Activated CD4-positive, alpha-beta memory T cell treated with anti-CD3 and anti-CD28 coated beads for 36 hours (primary cell): ENCODE measurements at places on chromosomes 4 and X. TPM values are rescaled to one million over a fixed set of nuclear protein-coding genes. Genes with fewer than 3 reads are reported as not detected.

DNA sequence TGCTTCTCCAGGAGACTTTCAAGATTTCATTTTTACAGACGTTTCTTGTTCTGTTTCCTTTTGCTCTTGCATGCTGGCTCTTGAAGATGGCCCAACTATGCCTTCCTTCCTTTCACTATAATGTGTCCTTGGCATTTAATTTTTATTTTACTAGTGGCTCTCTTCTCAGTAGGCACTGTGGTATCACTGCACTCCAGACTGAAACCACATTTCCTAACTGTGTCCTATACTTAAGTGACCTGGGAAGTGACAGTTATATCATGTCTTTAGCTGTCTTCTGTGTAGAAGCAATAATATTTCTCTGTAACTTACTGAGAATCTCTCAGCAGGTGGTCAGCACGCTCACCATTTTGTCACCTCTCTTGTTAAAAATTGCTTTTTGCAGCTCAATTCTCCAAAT is 168.9 kb downstream of the IL1RAPL1 start:
- DNase-seq, result no peak

DNA sequence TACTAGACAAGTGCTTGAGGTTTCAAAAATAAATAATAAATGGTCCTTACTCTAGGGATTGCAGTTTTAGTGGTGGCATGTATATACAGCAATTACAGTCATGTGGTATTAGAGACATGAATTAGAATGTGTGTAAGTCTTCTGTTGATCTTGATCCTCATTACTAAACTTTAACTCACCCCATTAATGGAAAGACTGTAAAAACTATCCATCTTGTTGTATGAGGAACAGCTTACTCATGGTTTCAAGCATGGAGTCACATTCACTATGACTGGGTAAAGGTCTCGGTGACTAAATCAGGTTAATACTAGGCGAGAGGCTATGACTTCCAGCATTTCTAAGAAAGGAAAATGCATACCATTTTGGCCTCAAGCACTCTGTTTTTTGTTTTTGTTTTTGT is 107.0 kb upstream of the HPGD start:
- no peak for DNase-seq

DNA sequence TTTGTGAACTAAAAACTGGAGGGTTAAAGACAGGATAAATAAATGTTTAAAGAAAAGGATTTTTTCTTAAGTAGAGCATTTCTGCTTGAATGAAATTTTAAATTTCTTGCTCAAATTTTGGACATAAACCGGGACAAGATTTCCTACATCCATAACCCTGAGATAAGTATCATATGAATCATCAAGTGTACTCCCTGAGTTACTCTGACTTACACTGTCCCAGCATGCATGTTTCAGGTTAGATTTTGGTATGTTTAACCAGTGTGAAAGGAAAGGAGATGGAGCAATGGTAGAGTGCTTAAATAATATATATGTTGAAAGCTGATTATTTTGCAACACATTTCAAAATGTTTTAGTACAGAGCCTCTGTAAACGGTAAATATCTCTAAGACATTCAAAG is 175.2 kb downstream of the ADGRL3 start:
- no peak for DNase-seq

DNA sequence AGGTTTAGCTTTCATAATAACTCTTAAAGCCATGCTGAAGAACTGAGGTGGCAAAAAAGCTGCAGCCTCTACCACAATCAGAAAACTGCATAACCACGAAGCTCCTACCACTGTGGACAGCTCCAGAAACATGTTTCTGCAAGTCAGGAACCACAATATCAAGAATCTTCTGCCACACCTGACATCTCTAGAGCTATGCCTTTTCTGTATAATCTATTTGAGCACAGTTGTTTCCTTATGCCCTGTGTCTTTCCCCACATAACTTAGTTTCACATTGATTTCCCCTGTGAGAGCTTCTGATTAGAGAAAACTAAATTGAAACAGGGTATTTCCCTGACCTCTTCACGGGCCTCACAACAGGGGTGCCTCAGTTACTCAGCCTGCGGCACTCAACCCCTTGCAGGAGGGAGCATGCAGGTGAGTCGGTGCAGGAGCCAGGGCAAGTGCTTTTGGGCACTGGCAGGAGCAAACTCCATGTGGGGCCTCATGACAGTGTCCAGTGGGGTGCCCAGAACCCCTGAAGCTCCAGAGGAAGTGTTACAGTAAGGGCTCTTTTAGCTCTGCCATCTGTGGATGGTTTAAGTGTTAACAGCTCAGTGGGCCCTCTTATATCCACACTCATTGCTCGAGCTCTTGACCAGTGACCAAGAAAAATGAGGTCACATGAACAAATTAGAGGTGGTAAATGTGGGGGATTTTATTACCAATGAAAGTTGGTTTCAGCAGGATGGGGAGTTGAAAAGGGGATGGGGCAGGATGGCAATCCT is 132.8 kb upstream of the BMP3 start:
- DNase-seq, result no peak

DNA sequence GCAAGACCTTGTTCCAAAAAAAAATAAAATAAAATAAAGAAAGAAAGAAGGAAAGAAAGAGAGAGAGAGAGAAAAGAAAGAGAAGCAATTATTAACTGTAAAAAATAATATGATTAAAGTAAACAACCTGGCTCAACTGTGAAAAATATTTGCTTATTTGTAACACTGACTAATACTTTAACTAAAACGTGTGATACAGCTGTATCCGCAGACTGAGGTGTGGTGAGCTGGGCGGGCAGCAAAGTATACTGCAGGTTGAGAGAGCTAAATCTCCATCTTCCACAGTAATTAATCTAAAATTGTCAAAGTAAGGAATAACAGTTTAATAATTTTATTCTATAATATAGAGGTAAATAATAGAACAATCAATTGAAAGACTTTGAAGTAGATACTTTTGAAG is 145.5 kb upstream of the FAM241A start:
- DNase-seq, result no peak

GRCh38 chr4:99405433-99406115 is 29.6 kb downstream of the ADH7 start:
- peak; percentile 66 for DNase-seq

GRCh38 chr4:81274460-81274859 is 59.4 kb upstream of the PRKG2 start:
- DNase-seq, result no peak

DNA sequence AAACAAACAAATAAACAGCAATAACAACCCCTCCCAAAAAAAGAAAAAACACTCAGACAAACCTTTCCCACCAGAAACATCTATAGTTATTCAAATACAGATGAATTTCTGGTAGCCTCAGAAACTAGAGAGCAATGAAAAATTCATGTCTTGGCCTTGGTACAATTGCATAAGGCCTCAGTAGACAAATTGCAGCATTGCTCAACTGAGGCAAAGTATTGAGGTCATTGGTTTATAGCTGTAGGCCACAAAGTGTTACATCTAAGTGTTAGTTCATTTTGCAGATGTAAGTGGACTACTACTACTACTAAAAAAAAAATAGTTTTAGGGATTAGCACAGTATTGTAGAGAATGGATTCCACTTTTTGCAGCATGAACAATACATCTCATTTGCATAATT is 2268.3 kb downstream of the ARAP2 start:
- DNase-seq, result no peak

DNA sequence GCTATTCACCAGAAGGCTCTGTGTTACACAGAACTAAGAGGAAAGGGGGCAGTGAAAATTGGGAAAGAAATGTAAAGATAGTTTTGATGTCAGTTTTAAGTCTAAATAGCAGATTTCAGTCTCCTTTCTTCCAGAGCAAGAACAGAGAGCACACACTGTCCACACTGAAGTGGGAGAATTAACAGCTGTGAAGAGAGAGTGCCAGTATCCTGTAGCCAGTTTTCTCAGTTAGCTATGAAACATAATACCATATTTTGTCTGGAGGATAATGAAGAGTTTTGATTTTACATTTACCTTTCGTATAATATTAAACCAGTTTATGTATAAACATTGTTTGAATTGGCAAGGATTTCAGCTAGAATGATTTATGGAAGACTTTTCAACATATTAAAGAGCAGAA is 35.1 kb downstream of the FBXO8 start:
- DNase-seq, result no peak

- peak; percentile 59 for DNase-seq
These were observed 7.0 kb upstream of the ATP6AP2 start for GRCh38 chrX:40573763-40574162.

DNA sequence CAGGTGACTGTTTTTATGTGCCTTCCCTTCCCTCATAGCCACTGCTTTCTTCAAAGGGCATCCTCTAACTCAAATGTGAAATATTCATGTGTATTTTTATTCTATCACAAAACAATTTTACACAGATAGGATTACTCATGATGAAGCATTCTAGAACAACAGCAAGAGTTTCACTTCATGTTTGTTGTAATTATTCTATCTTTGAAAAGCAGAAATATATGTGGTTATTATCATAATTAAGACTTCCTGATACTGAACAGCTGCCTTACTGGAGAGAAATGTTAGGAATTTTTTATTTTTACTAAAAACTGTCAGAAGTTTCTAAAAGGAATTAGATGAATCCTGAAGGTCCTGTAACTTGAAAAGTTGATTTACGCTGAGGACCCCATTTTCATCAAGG is 229.1 kb downstream of the PALLD start:
- DNase-seq, result no peak

- DNase-seq, result no peak
These were observed 17.9 kb downstream of the VSIG4 start for GRCh38 chrX:66021765-66022631.

- no peak for DNase-seq
These were observed 7.9 kb upstream of the PTPN13 start for GRCh38 chr4:86586160-86586572.

DNA sequence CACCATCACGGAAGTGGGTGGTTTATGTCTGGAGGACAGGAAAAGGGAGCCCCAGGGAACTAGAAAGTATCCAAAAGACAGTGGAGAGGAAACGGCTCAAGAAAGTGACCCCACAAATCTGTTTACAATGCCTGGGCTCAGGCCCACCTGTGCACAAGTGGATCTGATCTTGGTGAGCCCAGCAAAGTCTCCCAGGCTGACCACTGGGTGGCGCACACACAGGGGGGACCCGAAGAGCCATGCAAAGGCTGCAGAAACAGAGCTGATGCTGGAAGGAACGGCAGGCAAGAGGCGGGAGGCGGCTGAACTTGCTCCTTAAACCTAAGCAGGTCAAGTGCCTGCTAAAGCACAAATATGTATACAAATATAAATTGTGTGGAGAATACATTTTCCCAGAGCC is 9.6 kb downstream of the HAUS7 start:
- peak; percentile 54 for DNase-seq

GRCh38 chr4:20367446-20367845 is 115.7 kb downstream of the SLIT2 start:
- DNase-seq, result no peak

DNA sequence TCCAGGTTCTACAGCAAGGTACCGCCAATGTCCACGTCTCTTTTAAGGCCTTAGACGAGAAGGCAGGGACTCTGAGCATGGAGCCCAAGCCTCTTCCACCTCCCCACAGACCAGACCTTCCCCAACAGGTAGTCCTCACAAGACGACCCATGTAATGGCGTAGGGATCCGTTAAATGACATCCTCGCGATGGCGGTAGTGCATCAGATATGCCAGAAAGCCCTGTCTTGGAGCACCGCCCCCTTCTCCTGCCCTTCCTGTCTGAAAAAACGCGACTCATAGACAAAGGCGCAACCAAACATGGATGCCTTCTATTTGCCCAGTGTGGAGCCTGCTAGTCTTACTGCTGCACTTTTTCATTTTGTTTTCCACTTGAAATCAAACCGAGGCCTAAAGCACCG is 185.4 kb downstream of the OR13H1 start:
- DNase-seq, result no peak

Gene CDK16
- 68.8 TPM for total RNA-seq

Gene RASSF6
- not detected for total RNA-seq

Gene CT45A1
- not detected for total RNA-seq

Gene FSTL5
- not detected for total RNA-seq

Gene NUP62CL
- total RNA-seq, result 2.8 TPM

Gene PDE5A
- 0.64 TPM for total RNA-seq

Gene CYLC1
- total RNA-seq, result not detected
